ENCODE measurements at places on chromosomes 6 and 20.

DNA sequence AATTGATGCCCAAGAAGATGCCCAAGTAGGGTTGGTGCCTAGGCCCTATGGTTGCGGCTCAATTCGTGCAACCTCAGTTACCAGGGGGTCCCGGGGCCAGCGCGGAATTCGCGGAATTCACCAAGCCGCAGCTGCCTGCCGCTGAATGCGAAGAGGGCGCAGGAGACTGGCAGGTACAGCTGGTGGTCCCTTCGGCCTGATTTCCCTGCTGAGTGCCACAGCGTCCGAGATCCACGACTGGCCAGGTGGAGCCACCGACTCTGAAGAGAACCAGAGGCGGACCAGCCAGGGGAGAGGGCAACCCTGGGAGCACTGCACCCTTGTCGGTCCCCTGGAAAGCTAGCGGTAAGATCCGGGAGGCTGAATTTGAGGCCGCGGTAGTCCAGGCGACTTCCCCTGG, 6.8 kb upstream of the TFAP2D start:
- no peak for DNase-seq

DNA sequence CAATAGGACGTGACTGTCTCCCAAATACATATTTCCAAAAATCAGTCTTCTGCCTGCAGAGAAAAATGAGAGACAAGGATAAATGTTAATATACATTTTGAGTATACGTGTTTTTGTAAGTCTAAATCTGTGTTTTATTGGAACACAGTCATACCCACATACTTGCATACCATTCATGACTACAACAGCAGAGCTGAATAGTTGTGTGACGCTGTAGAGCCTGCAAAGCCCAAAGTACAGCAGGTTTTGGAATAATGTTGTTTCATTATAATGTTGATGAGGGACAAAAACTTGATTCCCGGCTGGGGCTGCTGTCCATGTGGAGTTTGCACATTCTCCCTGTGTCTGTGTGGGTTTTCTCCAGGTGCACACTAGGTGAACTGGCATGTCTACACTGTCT, 23.8 kb upstream of the FBXO9 start:
- no peak for DNase-seq

- DNase-seq: no peak
Measured at GRCh38 chr6:27908017-27908416, 4.2 kb downstream of the OR2B2 start.

DNA sequence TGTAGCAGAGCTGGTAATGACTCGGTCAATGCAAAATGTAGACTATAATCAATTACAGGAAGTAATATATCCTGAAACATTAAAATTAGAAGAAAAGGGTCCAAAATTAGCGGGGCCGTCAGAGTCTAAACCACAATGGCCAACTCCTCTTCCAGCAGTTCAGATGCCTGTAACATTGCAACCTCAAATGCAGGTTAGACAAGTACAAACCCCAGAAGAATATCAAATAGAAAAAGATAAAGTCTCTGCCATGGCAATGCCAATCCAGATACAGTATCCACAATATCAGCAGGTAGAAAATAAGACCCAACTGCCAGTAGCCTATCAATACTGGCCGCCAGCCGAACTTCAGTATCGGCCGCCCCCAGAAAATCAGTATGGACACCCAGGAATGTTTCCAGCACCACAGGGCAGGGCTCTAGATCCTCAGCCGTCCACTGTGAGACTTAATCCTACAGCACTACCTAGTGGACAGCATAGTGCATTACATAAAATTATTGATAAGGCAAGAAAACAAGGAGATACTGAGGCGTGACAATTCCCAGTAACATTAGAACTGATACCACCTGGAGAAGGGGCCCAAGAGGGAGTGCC, 158.4 kb downstream of the GPX5 start:
- no peak for DNase-seq

DNA sequence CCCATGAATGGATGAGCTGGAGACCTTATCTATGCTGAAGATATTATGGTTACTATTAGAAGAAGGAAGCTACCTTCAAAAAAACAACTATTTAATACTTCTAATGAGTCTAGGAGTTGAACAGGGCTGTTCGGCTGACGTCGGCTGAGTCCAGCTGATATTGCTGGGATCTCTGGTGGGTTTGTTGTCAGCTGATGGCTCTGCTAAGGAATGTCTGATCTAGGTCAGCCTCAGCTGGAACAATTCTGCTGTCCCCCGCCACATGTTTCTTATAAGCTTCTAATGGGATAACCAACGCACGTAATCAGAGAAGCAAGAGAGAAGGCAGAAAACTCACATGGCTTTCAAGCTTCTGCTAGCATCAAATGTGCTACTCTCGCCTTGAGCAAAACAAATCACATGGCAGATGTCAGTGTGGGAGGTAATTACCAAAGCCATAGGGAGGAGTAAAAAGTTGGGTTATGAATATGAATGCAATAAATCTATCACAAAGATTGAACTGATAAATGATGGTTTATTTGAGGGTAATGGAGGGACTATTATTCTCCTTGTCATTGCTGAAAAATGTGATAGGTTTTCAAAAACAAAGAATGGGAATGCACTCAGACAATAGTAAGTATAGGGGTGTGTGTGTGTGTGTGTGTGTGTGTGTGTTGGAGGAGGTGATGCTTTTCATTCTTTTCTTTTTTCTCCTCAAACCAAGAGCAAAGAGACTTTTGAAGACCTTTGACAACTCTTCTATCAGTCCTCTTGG, 71.5 kb downstream of the BTBD3 start:
- no peak for DNase-seq

DNA sequence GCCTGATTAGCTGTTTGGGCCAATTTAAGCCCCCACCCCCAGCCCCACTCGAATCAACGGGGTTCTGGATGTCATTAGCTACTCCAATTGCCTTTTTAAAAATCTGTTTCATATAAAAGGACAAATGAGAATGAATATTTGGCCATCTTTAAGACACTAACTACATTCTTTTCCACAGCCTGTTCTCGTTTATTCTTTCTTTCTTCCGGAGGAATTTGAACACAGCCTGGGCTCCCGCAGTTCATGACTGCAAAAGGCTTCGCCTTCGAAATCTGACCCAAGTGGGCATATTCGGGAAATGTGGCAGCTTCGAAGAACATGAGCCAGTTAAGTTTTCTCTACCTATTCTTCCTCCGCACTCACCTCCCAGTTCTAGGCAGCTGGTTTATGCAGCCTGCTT, 49.4 kb upstream of the NFATC2 start:
- DNase-seq: no peak

DNA sequence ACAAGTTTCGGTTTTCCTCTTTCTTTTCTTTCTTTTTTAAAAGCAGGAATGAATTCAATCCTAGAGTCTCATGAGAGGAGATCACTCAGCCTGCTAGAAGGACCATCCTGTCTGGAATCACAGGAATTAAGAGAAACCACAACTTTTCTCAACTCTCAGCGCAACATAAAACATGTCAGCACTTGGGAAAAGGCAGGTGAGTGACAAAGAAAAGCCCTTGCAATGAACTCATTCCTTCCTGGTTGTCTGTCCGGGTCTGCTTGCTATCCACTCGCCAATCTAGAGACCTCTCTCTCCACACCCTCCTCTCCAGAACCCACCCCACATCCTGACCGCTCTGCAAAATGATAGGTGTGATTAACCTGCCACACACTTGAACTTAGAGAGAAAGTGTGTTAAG, 253.8 kb downstream of the LY86 start:
- DNase-seq: no peak

GRCh38 chr6:141248021-141248799, 884.5 kb upstream of the GJE1 start:
- no peak for DNase-seq

GRCh38 chr6:25623879-25624278, 28.1 kb upstream of the SCGN start:
- no peak for DNase-seq

- DNase-seq: no peak
Measured at GRCh38 chr6:152846825-152847224, 96.2 kb downstream of the VIP start.

GRCh38 chr6:6631534-6632276, 43.2 kb downstream of the LY86 start:
- DNase-seq: no peak
